ENCODE measurements at places on chromosomes 6 and 20.

- no peak for DNase-seq
Observed at GRCh38 chr20:58069796-58070663, 158.4 kb downstream of the ANKRD60 start.

DNA sequence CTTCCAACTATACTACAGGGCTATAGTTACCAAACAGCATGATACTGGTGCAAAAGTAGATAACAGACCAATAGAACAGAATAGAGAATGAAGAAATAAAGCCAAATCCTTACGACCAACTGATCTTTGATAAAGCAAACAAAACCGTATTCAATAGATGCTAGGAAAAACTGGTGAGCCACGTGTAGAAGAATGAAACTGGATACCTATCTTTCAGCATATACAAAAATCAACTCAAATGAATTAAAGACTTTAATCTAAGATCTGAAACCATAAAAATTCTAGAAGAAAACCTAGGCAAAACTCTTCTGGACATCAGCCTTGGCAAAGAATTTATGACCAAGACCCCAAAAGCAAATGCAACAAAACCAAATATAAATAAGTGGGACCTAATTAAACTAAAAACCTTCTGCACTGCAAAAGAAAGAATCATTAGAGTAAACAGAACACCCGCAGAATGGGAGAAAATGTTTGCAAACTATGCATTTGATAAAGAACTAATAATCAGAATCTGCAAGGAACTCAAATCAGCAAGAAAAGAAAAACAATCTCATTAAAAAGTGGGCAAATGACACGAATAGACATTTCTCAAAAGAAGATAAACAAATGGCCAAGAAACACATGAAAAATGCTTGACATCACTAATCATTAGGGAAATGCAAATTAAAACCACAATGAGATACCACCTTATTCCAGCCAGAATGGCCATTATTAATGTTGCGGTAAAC lies 109.8 kb downstream of the TAF4 start:
- no peak for DNase-seq

DNA sequence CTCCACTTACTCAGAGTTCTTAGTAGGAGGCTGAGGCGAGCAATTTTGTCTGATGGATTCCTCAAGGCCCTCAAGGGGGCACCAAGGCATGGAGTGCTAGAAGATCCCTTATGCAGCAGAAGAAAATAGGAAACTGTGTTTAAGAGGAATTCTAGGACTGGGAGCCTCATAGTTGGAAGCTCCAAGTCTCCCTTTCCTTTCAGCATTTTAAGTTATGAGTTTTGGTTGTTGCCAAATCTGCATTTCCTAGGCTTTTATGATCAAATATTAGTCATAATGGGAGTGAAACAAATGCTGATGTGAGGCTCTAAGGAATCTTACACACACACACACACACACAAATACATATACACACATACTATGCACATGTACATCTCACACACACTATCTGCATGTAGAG lies 714.0 kb downstream of the UTRN start:
- DNase-seq: peak; percentile 29

DNA sequence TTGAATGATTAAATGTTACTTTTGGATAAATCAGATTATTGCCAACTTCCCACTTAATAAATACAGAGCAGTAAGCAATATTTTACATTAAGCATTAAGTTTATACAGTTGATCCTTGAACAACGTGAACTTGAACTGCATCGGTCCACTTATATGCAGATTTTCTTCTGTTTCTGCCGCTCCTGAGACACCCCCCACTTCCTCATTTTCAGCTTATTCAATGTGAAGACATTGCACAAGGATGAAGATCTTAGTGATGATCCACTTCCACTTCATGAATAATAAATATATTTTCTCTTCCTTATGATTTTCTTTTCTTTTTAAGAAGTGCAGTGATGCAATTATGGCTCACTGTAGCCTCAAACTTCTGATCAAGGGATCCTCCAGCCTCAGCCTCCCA lies 167.2 kb downstream of the LINC00237 start:
- DNase-seq: no peak

DNA sequence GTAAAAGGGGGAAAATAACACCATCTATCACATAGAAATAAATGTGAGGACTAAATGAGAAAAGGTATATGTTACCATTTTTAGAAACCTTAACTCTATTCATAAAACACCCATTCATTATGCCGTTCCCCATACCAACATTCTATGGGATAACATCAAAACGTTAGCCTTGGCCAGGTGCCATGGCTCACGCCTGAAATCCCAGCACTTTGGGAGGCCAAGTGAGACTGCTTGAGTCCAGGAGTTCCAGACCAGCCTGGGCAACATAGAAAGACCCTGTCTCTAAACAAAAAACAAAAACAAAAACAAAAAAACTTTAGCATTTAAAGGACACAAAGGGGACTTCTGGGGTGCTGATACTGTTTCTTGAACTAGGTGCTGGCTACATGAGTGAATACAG lies 1.3 kb downstream of the PIGU start:
- no peak for DNase-seq
